ENCODE measurements at places on chromosomes 3 and 15.

- DNase-seq, result no peak
Measured at GRCh38 chr3:151707216-151707615, 26.5 kb upstream of the AADACL2 start.

GRCh38 chr15:81108427-81108826, 25.6 kb upstream of the CFAP161 start:
- no peak for DNase-seq

- DNase-seq, result peak; percentile 31
Measured at GRCh38 chr15:39125904-39126303, 455.0 kb upstream of the THBS1 start.

- no peak for DNase-seq
Measured at GRCh38 chr15:62083194-62084154, 16.7 kb downstream of the C2CD4A start.

DNA sequence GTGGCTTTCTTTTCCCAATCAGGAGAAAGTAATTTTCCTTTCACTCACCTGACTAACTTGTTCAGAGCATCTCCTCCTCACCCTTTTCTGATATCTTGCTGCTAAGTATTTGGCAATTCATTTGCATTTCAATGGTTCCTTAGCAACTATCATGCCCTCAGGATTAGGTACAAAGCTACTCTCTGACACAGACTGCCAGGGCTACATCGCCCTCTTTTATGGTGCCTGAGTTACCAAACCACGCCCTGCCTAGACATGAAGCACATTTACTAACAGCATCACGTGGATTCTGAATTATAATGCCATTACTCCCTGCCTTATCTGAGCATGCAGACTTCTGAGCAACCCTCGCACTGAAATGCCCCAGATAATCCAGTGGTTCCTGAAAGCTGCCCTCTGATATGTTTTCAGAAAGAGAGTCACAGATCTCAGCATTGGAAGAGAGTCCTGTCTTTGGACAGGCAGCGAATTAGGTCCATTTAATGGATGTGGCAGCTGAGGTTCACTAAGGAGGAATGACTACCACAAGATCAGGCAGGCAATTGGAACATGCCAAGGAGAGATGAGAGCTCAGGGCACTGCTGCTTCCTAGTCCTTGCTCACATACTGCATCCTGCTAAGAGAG, 14.5 kb downstream of the EPHB1 start:
- DNase-seq, result no peak

Data from RWPE1 (cell line).